ENCODE measurements at places on chromosomes 4 and X.

DNA sequence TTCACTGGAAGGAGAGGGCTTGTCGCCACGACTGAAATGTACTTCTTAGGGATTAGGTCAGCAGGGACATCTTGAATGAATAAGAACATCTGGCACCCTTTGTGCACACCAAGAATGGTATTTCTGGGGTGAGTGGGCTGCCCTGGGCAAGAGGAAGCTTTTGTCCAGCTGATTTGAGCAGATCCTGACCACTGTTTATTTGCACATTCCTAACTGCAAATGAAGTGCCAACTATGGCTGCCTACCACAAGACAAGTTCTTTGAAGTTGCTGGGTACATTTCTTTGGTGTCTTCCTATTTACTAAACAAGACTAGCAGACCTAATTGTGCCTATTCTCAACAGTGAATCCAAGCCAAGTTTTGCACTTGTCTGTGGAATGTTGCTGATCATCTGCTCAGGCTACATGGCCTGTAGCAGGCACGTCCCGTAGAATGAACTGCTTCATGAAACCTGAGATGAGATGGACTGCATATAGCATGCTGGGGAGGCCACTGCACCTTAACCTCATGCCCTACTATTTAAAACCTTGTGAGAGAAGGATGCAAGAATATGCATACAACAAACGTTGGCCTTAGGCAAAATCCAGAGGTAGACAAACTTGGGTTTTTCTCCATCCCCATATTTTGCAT is 45.0 kb downstream of the PIR start:
- DNase-seq = no peak

- DNase-seq = no peak
Measured at GRCh38 chr4:183304067-183304466, 16.0 kb downstream of the CLDN22 start.

GRCh38 chr4:8182858-8183725 is 16.0 kb upstream of the SH3TC1 start:
- peak; percentile 96 for DNase-seq

GRCh38 chrX:153297376-153297775 is 24.2 kb downstream of the PNMA6F start:
- no peak for DNase-seq

- DNase-seq = no peak
Measured at GRCh38 chr4:163540448-163540847, 46.0 kb downstream of the TMA16 start.

Data from hepatic stellate cell (primary cell).